Osteoblast (primary cell): ENCODE measurements at places on chromosomes 4 and X. TPM values are rescaled to one million over a fixed set of nuclear protein-coding genes. Genes with fewer than 3 reads are reported as not detected.

The NAT8L gene
- under 0.01 TPM in 2 replicates for total RNA-seq

The PPP1R2C gene
- total RNA-seq, result not detected in 2 replicates

The GPR173 gene
- total RNA-seq, result 1.8 and 2.2 TPM in 2 replicates

The ATXN3L gene
- total RNA-seq, result not detected in 2 replicates

The SUPT20HL2 gene
- total RNA-seq, result not detected in 2 replicates

The TMEM271 gene
- not detected in 2 replicates for total RNA-seq

The GAB1 gene
- total RNA-seq, result 20.6 and 23.3 TPM in 2 replicates

The DCAF12L2 gene
- total RNA-seq, result not detected in 2 replicates

The TGIF2LX gene
- total RNA-seq, result not detected in 2 replicates

The FAM149A gene
- 3.3 and 12.7 TPM in 2 replicates for total RNA-seq

The DIPK2B gene
- total RNA-seq, result not detected in 2 replicates
